ENCODE measurements at places on chromosomes 1 and 21.

DNA sequence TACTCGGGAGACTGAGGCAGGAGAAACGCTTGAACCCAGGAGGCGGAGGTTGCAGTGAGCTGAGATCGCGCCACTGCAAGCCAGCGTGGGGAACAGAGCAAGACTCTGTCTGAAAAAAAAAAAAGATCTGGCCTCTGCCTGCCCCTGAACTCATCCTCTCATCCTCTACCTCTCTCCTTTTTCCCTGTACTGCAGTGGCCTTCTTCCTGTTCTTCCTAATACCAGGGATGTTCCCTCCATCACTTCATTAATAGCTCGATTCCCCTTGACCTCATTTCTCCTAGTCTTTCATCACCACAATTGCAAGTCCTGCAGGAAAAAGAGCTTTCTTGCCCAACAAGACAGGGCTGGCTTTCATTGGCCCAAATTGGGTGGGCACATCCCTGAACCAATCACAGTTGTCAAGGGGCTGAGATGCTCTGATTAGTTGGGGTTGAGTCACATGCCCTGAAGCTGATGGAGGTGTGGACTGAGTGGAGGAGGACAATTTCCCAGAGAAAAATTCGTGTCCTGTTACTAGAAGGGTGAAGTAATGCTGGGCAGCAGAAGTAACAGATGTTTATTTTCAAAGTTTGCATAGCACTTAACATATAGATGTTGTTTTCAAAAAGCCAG, 86.8 kb upstream of the PUM1 start:
- no peak for DNase-seq

DNA sequence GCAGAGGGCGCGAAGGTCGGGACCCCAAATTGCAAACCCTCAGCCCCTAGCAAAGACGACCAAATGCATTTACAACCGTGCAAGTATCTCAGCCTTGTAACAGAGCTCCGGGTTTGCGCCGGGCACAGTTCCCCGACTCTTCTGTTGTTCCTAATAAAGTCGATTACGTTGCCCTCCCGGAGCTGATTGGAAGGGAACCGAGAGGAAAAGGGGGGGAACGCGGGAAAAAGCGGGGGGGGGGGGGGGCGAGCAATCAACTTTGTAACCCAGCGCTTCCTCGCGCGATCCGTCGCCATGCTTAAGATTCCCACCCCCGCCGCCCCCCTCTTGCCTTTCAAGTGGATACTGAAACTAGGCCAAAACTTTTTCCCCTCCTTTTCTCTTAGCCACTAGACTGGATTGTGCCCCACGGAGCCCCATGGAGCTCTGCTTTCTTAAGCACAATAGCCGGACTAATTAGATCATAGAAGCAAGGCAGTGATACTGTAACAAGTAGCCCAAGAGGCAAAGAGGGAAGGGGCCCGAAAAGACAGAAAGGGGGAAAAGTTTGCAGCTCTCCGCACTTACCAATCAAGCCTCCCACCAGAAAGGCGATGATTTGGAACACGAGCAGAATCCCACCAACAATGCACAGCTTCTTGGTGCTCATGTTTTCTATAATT, 565 bp downstream of the WLS start:
- DNase-seq: no peak

GRCh38 chr1:159800177-159800930, 1.8 kb upstream of the FCRL6 start:
- no peak for DNase-seq

GRCh38 chr1:67088440-67088839, 34.5 kb upstream of the SLC35D1 start:
- no peak for DNase-seq

GRCh38 chr1:60227601-60228000, 154.0 kb upstream of the C1orf87 start:
- no peak for DNase-seq

DNA sequence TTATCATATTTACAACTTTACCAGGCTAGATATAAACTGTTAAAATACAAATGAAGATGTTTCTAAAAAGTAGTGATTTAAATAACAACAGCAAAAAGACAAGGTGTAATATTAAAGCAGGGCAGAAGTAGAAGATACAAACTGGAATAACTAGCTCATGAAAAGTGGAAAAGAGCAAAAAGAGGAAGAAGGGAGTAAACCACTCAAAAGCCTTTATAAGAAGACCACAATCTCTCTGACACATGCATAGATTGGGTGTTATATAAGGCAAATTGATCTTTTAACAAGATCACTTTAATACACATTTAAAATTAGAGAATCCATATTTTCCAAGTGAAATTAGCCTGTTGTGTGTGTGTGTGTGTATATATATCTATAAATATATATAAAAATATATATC, 5.0 kb downstream of the DENND1B start:
- DNase-seq: no peak
